T-helper 17 cell (primary cell): ENCODE measurements at places on chromosomes 13 and 19. TPM values are rescaled to one million over a fixed set of nuclear protein-coding genes. Genes with fewer than 3 reads are reported as not detected.

DNA sequence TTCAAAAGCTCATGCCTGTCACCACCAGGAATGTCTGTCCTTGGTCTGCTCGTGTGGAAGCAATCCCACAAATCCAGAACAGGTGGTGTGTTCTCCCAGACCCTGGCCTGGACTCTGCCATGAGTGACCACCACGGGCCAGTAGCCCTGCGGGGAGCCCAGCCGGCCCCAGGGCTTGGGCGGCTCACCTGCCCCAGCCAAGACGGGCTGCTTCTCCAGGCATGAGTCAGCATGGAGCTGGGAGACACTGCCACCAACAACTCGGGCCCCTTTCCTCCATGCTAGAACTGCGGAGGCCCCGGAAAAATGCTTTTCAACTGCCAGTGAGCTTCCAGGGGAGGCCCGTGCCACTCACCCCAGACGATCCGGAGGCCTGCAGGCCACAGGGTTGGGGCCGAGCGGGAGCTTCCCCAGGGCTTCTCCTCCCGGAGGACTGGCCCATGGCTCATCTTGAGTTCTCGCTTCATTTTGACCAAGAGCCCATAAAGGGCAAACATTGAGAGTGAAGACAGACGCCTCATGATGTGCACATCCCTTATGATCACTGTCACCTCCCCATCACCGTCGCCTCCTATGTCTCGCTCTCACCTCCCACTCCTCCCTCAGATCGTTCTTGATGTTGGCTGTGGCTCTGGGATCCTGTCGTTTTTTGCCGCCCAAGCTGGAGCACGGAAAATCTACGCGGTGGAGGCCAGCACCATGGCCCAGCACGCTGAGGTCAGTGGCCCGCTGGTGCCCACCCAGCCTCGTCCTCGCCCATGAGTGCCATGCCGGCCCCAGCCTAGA, 16.7 kb downstream of the YIPF2 start:
- no peaks in the 10 kb centered on the region for H3K4me1 ChIP-seq
- H3K27me3 ChIP-seq: no peaks in the 10 kb centered on the region
- DNase-seq: no peak
- H3K4me3 ChIP-seq: no peak overlapping the region
- no peak overlapping the region for H3K27ac ChIP-seq
- no peaks in the 10 kb centered on the region for H3K36me3 ChIP-seq

DNA sequence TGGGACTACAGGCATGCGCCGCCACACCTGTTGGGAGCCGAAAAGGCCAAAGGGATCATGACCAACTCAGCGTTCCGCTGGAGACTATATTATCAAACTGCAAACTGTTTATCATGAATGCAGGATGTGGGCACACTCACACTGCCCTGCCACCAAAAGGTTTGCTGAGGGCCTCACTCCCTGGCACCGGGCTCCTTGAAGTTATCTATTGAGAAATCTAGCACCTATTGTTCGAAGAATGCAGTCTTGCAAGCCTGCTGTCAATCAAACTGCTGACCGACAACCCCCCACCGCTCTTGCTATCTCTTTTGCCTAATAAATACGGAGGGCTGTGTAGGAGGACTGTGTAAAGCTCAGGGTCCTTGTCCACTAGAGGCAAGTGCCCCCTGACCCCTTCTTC, 5.2 kb upstream of the ZNF836 start:
- no peaks in the 10 kb centered on the region for H3K27me3 ChIP-seq
- no peak overlapping the region for H3K4me3 ChIP-seq
- DNase-seq: no peak
- H3K36me3 ChIP-seq: no peaks in the 10 kb centered on the region
- H3K4me1 ChIP-seq: peaks cover 4% of the 10 kb centered on the region
- H3K27ac ChIP-seq: no peak overlapping the region

The PCDH17 gene
- 0.15 TPM for total RNA-seq

The CABP5 gene
- 9.2 TPM for total RNA-seq

The ZNF66 gene
- 7.3 TPM for total RNA-seq
